B cell (primary cell): ENCODE measurements at places on chromosomes 11 and 22. TPM values are rescaled to one million over a fixed set of nuclear protein-coding genes. Genes with fewer than 3 reads are reported as not detected.

OR56A1 gene
- total RNA-seq = not detected in 2 replicates

ELMOD1 gene
- not detected in 2 replicates for total RNA-seq

OR52E8 gene
- total RNA-seq = not detected in 2 replicates

INS gene
- total RNA-seq = not detected in 2 replicates

CPSF7 gene
- total RNA-seq = 165 and 167 TPM in 2 replicates

CD248 gene
- total RNA-seq = 0.83 and 0.96 TPM in 2 replicates

KCNK4 gene
- 0.32 and 0.39 TPM in 2 replicates for total RNA-seq

POGLUT3 gene
- 3.4 and 4.3 TPM in 2 replicates for total RNA-seq

MYO7A gene
- 0.07 and 0.17 TPM in 2 replicates for total RNA-seq

DNA sequence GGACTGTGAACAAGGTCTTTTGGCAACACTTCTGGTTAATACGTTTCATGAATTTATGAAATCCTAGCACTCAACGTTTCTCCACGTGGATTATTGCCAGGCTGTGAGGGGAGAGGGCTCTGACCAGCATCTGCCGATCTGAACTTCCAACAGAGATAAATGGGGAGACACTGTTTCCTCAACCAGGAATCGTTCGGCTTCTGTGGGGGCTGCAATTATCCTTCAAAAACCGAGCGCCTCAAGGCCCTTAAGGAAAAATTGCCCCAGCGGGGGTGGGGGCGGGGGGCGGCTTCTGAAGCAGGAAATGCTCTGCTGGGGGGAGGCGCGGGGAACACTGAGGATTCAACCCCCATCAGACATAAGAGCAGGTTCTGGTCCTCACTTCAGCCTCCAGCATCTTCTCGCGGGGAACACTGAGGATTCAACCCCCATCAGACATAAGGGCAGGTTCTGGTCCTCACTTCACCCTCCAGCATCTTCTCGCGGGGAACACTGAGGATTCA, 155.6 kb downstream of the BRD1 start:
- DNase-seq = no peak

DNA sequence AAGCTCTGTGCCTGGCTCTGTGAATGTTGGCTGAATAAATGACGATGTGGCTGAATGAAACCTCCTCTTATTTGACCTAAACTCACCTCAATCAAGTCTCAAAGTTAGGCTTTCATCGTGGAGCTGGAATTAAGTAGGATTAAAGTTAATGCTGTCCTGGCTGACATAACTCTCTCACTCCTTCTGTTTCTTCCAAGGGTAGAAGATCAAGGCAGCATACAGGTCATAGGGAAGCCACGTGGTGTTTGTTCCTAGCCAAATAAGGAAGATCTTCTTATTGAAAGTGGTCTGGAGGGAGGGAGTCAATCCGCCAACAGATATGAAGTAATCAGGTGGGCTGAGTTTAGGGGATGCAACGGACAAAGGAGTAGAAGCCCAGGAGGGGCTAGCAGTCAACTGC, 59.5 kb downstream of the TRIM29 start:
- DNase-seq = no peak

DNA sequence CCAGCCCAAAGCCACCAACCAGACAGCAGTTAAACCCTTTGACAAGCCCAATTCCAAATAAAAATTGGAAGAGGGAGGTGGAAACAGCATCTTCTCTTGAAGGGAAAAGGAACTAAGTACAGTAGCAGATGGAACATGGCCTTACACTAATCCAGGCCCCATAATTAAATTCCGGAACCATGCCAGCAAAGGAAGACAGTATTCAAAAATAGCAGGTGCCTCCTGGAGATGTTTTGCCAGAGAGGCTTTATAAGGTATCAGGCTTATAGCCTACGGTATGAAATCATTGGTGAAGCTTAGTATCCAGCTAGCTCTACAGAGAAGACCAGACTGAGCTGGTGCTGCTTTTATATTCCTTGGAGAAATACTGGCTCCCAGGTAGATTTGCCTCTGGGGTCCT, 344.1 kb upstream of the API5 start:
- DNase-seq = no peak

DNA sequence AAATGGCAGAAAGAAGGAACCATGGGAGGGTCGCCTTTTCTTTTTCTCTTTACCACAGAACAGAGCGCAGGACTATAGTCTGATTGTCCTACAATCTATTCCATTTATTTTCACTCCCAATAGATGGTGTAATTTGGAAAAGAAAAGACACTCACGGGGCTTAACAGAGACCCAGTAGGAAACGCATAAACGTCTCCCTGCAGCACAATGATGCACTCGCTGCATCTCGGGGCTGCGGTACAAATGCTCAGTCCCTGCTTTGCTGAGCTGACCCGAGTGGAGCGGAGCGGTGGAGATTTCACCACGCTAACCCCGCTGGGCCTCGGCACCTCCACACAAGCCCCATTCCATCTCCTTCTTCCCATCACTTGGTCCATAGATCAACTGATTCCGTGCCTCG, 1.5 kb downstream of the FEZ1 start:
- DNase-seq = no peak

DNA sequence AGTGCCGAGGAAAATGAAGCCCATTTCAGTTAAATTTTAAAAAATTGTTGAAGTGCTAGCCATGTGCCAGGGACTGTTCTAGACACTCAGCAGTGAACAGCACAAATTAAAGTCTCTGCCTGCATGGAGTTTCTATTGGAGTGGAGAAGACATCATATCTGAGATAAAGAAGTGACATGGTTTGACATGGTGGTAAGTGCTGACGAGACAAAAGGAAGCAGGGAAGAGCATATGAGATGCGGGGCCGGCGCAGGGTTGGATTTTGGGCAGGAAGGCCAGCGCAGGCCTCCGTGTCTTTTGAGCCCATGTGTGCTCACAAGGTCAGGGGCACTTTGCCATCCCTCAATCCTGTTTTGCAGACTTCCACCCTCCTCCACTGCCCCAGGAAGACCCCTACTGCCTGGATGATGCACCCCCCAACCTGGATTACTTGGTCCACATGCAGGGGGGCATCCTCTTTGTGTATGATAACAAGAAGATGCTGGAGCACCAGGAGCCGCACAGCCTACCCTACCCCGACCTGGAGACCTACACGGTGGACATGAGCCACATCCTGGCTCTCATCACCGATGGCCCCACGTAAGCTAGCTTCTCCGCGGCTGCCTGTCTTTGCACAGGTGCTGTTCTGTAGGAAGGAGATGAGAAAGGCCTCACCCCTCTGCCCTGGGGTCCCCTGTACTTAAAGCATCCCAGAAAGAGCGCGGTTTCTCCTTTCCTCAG, 29.6 kb downstream of the AMPD3 start:
- DNase-seq = no peak

DNA sequence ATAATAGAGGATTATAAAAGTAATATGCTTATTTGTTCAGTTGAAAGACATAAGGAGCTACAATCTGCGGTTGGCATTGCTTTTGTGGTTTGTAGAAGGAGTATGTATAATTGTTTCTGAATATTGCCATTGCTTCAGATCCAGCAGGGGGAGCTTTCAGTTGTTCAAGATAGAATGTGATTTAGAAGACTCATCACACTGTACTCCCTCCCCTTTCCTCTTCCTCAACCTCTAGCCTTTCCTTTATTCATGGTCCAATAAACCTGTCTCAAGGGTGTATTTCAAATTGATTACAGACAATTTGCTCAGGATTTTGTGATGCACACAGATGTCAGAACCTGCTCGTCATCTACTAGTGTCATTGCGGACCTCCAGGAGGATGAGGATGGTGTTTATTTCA, 9.8 kb downstream of the PRMT3 start:
- peak; percentile 27 for DNase-seq

DNA sequence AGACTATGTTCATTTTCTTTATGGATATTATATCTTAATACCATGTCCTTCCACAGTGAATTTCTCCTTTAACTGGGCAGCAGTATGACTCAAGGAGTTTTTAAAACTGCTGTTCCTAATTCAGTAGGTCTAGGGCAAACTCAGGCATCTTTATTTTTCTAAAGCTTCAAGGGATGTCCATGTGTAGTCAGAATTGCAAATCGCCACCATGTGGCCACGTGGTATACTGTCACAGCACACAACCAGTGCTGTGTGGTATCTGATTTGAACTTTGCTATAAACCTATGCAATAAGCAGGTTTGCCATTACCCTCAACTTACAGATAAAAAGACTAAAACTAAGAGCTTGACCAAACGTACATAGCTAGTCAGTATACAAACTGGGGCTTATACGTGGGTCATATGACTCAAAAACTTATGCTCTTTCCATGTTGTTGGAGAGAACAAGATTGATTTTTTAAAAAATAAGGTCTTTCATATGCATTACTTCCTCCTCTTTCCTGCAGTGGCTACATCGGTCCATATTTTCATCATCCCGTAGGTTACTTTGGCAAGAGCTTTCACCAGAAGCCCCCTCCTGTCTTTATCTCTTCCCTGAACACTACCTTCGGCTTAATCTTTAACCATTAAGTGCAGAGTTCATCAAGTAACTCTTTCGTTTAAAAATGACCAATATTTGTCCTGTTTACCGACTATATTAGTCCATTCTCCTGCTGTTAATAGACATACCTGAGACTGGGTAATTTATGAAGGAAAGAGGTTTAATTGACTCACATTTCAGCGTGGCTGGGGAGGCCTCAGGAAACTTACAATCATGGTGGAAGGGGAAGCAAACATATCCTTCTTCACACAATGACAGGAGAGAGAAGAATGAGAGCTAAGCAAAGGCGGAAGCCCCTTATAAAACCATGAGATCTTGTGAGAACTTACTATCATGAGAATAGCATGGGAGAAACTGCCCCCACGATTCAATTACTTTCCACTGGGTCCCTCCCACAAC, 8.0 kb upstream of the HTATIP2 start:
- peak; percentile 49 for DNase-seq

- DNase-seq = no peak
These were observed 37.8 kb downstream of the MUC5B start for GRCh38 chr11:1260620-1261019.

DNA sequence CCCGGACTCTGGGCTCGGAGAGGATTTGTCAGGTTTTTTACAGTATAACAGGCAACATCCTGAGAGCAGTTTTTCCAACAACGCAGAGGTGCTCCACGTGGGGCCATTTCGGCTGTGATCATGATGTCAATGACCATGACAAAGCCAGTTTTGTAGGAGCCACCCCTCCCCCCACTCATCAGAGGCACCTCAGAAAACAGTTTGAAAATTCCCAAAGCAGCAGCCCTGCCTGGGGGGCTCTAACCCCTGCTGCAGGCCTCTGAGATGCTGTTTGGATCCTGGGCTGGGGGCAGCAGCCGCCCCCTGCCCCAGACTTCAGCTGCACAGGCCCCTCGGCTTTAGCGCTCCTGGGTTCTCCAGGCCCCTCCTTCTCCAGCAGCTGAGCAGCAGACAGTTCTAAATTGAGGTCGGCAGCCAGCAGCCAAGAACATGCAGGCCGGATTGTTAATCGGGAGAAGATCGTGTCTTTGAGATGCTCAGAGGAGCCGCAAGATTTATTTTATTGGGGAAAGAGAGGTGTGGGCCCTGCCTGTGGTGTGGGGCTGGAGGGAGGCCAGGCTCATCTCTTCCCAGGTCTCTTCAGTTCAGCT, 19.4 kb downstream of the NFAM1 start:
- no peak for DNase-seq

GRCh38 chr11:61295596-61295926, 445 bp upstream of the VWCE start:
- DNase-seq = no peak

- DNase-seq = no peak
These were observed 30.2 kb downstream of the USP35 start for GRCh38 chr11:78218707-78219492.

GRCh38 chr22:19823902-19824211, 30.8 kb downstream of the GNB1L start:
- DNase-seq = no peak

DNA sequence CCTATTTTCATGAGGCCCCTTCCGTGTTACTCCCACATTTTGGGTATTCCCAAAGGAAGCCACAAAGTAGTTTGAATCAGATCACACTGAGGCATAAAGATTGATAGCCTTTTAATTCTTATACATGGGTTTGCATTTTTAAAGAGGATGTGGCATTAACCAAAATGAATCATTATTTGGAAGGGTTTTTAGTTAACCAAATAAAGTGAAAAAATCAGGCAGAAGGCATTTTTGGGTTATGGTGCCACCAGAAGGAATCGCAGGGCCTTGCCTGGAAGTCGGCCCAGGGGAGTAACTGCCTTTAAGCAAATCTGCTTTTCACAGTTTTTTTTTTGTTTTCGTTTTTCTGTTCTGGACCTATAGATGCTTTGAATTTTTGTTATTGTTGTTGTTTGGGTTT, 55.4 kb downstream of the HSD17B12 start:
- no peak for DNase-seq

DNA sequence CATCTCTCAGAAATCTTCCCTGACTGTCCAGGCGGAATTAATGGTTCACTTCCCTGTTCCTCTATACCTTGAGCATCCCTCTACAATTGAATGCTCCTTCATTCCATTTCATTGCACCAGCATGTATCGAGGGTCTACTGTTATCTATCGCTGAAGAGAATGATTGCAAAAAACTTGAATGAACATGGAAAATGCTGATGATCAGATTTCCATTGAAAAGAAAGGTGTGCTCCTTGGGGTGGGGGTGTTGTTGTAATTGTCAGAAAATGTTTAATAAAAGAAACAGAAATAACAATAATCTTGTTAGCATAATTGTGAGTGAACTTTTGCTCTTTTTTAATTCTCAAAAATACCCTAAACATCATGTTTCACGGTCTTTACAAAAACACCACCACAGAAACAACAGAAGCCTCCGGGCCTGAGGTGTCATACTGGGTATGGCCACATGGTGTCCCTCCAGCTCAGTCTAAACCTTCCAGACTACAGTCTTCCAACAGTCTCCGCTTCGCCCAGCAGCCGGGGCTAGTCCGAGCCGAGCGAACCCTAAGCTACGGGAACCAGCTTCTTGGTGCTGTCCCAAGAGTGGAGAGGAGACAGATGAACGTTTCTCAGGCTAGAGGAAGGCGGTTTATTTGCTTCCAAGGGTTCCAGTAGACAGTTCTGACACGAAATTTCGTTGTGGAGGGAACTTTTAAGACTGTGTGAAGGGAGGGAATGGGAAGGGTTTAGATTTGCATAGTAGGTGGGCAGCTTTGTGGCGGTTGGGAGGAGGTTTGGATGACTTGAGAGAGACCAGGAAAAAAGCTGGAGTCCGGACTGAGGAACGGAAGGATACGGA, 75.8 kb upstream of the ZBED5 start:
- peak; percentile 88 for DNase-seq

- no peak for DNase-seq
These were observed 15.3 kb downstream of the TMPRSS13 start for GRCh38 chr11:117913736-117914397.

DNA sequence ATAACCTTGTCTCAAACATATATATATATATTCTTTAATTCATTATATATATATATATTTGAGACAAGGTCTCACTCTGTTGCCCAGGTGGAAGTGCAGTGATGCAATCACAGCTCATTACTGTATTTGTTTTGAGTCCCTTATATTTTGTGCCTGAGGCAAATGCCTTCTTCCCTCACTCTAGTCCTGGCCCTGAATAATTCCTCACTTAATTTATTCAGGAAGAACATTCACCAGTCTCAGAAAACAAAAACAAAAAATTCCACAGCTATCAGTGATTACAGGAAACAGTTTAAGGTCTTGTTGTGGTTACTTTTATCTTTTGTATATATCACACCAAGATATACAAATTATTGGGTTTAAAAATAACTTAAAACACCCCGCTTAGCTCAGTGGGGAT, 155.7 kb downstream of the CWF19L2 start:
- no peak for DNase-seq

- no peak for DNase-seq
These were observed 929.9 kb downstream of the BRD1 start for GRCh38 chr22:48897645-48898370.

- no peak for DNase-seq
These were observed 3.3 kb downstream of the NADSYN1 start for GRCh38 chr11:71456294-71456693.

- no peak for DNase-seq
These were observed 78.3 kb downstream of the EMSY start for GRCh38 chr11:76523147-76523546.

- no peak for DNase-seq
These were observed 7.6 kb downstream of the LRRC51 start for GRCh38 chr11:72088076-72088808.
